ENCODE measurements at places on chromosomes 3 and 15. TPM values are rescaled to one million over a fixed set of nuclear protein-coding genes. Genes with fewer than 3 reads are reported as not detected.
A peak's percentile ranks its signal among the peaks of the same experiment; 100 is the strongest.

The TMC3 gene
- not detected for total RNA-seq

The HEXA gene
- 64.4 TPM for total RNA-seq

The SMCO1 gene
- total RNA-seq: 110 TPM

The SCN11A gene
- not detected for total RNA-seq

The PBRM1 gene
- total RNA-seq: 55.0 TPM

The ISLR2 gene
- total RNA-seq: 2.2 TPM

The EDEM1 gene
- total RNA-seq: 6.1 TPM

The TRPM1 gene
- total RNA-seq: not detected

DNA sequence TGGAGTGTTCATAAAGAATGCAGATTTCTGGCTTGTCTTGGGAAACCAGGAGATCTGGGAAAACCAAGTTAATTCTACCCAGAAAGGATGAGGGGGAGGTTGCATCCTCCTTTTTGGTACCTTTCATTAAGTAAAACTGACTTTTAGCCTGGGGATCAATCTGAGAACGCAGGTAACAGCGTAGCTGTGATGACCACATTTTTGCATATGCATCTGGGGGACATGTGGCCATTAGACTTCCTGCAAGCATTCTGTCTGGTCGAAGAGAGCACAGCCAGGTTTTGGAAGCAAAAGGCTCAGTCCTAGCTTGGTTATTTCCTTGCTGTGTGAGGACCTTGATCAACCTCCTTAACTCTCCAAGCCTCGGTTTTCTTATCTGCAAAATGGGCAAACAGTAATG is 145.2 kb downstream of the SHQ1 start:
- DNase-seq: no peak

GRCh38 chr15:84631706-84632272 is 22.3 kb downstream of the WDR73 start:
- DNase-seq: no peak

DNA sequence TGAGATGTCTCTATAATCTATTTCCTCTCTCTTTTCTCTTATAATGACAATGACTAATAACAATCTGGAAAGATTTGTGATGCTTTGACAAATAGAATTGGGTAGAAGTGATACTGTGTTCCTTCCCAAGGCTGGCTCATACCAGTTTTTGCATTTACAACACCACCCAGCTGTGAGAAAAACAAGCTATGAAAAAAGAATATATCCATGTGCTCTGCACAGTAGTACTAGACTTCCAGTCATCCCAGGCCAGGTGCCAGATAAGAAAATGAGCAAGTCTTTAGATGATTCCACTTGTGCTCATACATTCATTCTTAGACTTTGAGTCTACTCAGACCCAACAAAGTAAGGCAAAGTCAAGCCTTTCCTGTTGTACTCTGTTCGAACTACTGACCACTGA is 350.2 kb upstream of the POU1F1 start:
- no peak for DNase-seq

GRCh38 chr3:191391861-191392808 is 61.8 kb upstream of the UTS2B start:
- no peak for DNase-seq

DNA sequence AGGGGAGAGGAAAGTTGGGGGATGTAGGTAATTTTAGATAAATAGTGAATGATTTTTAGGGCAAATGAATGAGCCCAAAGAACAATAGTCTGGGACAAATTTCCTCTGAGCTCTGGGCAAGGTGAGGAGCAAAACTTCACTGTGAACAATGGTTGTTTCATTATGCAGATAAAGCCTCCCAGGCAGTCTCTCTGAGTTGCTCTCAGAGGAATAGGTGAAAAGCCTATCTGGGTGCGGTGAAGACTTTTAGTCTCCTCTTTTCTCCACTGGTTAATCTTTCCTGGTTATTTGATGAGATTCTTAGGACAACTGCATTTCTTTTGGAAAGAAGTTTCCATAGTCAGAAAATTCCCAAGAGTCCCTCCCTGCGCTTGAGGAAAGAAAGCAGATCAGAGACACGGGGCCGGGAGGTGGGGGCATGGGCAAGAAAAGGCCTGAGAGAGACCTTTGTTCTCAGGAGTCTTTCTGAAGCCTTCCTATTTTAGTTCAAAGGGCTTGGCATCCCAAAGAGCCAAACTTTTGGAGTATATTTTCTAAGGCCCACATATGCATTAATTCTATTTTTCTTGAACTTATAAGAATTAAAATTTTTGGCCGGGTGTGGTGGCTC is 353.6 kb upstream of the SLCO3A1 start:
- no peak for DNase-seq

- DNase-seq: no peak
These were observed 74.6 kb upstream of the BNC1 start for GRCh38 chr15:83358972-83359564.

GRCh38 chr3:109643590-109643989 is 306.2 kb upstream of the DPPA4 start:
- no peak for DNase-seq

- DNase-seq: no peak
These were observed 91.4 kb downstream of the WWTR1 start for GRCh38 chr3:149566292-149566975.

DNA sequence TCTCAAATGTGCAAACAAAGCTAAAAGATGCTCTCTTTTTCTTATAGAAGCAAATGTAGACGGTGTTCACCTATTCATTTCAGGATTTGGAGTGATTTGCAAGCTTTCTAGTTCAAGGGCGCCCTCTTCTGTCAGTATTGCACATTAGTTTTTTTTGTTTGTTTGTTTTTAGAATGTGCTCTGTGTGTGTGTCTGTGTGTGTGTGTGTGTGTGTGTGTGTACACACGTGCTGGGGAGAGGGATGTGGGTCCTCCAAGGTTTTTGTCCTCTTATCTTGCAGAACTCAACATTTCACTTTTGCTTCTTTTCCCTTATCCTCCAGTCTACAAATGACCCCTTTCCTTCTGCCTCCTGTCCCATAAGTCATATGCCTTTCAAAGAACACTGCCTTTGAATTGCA is 23.5 kb downstream of the DNAH1 start:
- DNase-seq: peak; percentile 11

DNA sequence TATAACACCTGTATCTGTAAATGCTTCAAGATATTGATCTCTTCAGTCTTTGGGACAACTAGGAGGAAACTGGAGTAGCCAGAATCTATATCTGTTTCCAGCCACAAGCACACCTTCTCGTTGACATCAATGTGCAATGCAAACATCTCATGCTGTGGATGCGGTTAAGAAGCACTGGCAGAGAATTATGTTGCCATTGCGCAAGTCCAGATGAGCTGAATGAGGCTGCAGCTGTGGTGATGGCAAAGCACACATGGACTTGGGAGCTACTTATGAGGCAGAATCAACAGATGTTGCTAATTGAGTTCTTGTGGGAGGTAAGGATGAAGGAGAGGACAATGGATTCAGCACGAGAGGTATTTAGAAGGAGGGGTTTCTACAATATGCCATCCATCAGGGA is 90.9 kb downstream of the STRIT1 start:
- DNase-seq: no peak

DNA sequence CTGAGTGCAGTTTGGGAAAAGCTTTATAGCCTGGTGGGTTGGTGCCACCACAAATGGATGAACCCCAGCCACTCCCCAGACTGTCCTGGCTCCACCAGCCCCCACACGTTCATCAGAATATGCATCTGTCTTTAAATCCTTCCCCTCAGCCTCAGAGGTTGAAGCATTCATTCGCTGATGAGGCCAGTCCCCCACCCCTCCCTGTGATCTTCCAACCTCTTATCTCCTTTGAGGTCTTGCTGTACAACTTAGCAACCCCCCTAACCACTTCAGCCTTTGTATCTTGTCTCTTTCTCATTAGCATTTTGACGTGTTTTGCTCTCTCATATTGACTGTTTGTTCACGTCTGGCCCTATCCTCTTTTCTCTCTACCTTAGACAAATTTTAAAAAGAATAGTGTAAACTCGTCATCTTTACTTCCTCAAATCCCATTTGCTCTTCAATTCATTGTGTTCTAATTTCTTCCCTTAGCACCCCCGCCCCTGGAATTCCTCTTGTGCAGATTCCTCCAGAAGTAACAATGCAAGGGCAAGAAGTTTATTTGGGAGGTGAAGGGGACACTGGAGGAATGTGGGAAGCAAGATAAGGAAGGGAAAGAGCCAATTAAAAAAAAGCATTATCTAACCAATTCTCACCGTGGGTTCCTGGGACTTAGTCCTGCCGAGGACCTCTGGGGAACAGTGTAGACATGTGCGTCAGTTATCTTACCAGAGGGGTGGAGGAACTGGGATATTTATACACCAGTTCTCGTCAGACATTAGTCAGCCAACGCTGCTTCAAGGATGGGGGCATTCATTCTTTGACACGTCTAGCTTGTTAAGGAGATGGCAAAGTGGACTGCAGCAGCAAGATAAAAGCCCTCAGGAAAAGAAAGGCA is 38.6 kb downstream of the MOBP start:
- no peak for DNase-seq

- DNase-seq: no peak
These were observed 45.3 kb downstream of the ANXA2 start for GRCh38 chr15:60352525-60352924.

DNA sequence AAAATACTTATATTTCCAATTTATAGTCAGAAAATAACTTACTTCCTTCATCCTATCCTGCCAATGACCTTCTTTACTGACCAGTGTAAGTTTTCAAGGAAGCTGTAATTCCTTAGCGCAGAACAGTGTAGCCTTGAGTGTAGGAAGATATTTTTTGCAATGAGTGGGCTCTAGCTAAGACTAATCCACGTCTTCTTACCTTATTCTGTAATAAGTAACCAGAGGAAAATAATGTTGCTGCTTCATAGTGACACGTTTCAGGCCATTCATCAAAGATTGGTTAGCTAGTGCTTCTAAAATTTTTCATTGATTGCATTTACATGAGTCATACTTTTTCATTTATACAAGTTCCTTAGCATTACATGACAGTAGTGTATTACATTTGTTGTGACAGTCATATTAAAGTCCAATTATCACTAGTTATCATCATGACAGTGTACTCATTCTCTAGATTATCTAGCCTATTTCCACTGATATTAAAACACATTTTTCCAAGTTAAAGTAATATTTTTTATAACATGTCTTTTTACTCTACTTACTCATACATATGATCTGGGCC is 403.8 kb upstream of the EPHA3 start:
- DNase-seq: no peak

GRCh38 chr15:42493679-42494078 is 1.8 kb upstream of the SNAP23 start:
- no peak for DNase-seq

DNA sequence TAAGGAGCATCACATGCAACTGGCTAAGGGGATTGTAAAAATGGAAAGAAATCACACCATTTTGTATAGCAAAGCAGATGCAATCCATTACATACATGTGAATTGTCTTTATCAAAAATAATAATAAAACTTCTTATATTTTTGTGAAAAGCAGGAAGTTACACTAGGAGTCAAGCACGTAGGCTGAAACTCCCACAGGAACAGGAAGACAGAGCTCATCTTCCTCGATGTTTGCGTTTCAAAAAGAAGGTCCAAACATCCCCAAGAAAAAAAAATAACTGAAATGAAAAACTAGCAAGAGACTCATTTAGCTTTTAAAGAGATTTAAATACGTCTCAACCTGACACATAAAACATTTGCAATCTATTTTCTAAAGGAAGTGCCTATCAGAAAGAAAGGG is 106.6 kb downstream of the TGFBR2 start:
- no peak for DNase-seq

GRCh38 chr3:65776081-65776480 is 262.6 kb downstream of the MAGI1 start:
- DNase-seq: no peak

DNA sequence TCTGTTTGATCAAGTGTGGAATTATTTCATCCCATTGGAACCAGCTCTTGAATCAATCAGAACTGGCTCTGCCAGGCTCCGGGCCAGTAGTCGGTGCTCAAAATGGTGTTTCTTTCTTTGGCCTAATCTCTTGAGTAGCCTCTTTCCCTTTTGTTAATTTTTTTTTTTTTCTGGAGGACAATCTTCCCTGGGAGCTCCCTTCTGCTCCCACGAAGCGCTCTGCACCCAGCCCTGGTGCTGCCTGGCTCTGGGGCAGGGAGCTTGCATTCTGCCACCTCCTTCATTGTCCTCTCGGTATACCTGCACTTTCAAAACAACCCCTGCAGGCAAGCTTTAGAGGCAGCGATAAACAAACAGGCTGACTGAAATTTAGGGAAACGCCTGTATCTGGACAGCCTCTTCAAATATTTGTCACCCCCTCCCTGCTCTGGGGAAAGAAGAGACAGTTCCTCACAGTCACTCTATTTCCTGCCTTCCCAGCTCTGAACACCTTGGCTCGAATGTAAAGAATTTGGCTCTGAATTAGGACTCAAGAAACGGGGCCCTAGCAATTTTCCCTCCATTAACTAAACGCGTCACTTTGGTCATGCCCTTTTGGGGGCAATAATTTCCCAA is 1.1 kb upstream of the THSD4 start:
- DNase-seq: no peak

DNA sequence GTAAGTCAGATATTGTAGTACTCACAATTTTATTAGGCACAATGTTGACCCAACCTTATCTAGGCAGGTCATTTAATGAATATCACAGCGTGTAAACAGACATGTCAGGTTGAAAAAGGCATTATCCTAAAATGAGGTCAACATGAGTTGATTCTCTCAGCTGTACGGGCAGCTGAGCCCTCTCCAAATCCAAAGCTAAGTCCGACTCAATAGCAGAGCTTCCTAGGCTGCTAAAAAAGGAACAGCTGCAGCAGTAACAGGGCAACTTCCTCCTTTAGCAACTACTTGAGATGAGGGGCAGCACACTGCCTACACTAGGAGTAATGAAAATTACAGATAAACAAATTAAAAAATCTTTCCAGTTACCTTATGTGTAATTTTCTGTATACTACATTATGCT is 189.2 kb downstream of the CADM2 start:
- no peak for DNase-seq

GRCh38 chr3:165459924-165460835 is 264.0 kb upstream of the SLITRK3 start:
- no peak for DNase-seq

GRCh38 chr3:85304360-85304964 is 345.7 kb downstream of the CADM2 start:
- DNase-seq: no peak

- DNase-seq: peak; percentile 44
These were observed 3.7 kb downstream of the MEIS2 start for GRCh38 chr15:37096558-37097143.

DNA sequence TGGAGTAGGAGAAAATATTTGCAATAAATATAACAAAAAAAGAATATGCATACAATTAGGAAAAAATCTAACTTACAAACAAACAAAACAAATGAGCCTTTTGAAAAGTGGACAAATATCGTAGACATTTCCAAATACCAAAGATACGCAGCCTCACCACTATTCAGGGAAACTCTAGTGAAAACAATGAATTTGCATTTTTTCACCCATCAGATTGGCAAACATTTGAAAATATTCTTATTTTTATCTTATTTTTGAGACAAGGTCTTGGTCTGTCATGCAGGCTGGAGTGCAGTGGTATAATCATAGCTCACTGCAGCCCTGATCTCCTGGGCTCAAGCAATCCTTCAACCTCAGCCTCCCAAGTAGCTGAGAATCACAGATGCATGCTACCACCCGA is 15.5 kb downstream of the AP3S2 start:
- DNase-seq: no peak

DNA sequence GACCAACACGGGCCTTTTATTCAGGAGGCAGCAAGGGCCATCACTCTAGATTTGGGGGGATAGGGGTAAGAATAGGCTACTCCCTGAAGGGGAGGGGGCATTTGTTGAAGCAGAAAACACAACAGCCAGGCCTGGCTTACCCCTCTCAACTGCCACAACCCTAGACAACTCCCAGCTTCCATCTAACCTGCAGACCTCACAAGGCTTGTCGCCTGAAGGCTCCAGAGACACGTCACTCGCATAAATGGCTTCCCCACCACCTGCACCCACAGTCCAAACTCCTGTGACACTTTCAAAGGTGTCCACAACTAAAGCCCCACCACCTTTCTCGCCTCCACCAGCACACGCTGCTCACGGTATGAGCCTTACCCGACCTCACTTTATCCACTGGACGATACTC is 14.9 kb downstream of the POLG start:
- no peak for DNase-seq
